Esophagus squamous epithelium (tissue), 5 donors: ENCODE measurements at places on chromosomes 11 and 22.

DNA sequence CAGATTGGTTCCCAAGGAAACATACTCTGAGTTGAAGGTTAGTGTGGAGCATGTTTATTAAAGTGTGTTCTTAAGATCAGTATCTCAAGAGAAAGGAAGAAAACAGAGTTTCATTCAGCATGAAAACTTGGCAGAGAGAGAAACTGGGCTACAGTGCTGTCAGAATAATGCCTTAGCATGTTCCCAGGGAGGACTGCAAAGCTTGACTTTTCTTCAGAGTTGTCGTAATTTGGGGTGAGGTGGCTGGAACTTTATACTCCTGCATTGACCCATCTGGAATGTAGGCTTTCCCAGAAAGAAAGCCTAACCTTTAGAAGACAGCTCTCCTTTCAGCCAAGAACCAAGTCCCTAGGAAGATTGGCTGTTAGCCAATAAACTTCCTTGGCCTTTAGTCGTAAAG is 190.8 kb upstream of the CNTN5 start:
- DNase-seq, result no peak

DNA sequence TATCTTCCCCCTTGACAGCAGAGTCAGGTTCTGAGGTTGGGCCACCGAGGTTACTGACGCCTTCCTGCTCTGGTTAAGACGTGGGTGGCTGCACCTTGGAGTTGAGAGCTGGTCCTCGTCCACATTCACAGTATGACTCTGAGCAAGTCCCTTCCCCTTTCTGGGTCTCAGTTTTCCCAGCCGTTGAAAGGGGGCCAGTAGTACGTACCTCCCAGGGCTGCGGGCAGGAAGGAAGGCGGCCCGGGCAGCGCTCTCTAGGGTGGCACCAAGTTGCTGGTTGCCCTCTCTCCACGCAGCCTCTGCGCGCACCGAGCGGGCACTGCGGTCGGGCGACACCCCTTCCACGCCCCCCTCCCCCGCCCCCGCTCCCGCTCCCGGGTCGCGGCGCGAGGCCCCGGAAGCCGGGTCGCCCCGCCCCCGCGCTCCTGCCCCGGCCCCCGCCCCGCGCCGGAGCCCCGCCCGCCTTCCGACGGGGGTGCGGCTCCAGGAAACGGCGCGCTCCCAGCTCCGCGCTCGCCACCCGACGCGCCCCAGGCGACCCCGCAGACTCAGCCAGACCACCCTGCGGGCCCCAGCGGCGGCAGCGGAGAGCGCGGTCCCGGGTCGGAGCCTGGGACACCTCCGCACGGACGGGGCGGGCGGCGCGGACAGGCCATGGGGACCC is at the start of gene EHBP1L1:
TSS of gene EHBP1L1 (plus strand) at position 486 of the 664 bp plus-strand sequence. CDS start 250 bp downstream, outside the sequence.
- no peak for DNase-seq

DNA sequence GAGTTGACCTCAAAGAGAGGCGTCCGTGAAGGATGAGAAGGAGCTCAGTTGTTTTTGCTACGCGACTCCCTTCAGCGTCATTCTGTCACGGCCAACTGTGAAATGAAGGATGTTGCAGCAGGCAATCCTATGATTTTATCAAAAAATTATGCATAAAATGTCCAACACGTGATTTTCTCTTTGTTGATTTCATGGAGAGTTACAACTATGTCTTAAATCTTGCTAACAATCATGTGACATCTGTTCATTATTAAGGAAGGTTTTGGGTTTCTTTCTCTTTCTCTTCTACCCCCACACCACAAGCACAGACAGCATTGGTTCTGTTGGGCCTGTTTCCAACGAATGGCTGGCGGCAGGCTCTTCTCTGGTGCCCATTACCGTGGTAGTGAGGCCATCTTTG is 3.7 kb downstream of the KRTAP5-4 start:
- no peak for DNase-seq

- DNase-seq, result no peak
These were observed 5.0 kb upstream of the CCND1 start for GRCh38 chr11:69635804-69636511.

- no peak for DNase-seq
These were observed 1.0 kb upstream of the DRD4 start for GRCh38 chr11:635945-636510.

- DNase-seq, result no peak
These were observed at the start of gene GAS2L1 for GRCh38 chr22:29306175-29306834. TSS of gene GAS2L1 (plus strand) at chr22:29306650. CDS start at chr22:29308106, 1,456 bp downstream.

DNA sequence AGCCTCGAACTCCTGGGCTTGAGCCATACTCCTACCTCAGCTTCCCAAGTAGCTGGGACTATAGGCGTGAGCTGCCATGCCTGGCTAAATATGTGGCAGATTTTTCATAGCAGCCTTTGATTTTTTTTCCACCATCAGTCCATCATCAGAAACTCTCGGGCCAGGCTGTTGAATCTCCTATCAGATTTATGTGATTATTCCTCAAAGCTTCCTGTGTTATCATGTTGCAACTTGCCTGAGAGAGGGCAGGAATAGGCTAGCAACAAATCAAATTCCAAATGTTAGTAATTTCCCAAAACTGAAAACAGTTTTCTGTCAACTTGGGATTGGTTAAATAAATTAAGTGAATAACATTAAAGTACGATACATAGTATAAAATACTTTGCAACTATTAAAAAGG is 3.4 kb downstream of the LRRC51 start:
- DNase-seq, result no peak
